GM10248 (cell line): ENCODE measurements at places on chromosomes 5 and 9.

GRCh38 chr5:149930749-149931574, 13.6 kb downstream of the PDE6A start:
- DNase-seq = no peak

DNA sequence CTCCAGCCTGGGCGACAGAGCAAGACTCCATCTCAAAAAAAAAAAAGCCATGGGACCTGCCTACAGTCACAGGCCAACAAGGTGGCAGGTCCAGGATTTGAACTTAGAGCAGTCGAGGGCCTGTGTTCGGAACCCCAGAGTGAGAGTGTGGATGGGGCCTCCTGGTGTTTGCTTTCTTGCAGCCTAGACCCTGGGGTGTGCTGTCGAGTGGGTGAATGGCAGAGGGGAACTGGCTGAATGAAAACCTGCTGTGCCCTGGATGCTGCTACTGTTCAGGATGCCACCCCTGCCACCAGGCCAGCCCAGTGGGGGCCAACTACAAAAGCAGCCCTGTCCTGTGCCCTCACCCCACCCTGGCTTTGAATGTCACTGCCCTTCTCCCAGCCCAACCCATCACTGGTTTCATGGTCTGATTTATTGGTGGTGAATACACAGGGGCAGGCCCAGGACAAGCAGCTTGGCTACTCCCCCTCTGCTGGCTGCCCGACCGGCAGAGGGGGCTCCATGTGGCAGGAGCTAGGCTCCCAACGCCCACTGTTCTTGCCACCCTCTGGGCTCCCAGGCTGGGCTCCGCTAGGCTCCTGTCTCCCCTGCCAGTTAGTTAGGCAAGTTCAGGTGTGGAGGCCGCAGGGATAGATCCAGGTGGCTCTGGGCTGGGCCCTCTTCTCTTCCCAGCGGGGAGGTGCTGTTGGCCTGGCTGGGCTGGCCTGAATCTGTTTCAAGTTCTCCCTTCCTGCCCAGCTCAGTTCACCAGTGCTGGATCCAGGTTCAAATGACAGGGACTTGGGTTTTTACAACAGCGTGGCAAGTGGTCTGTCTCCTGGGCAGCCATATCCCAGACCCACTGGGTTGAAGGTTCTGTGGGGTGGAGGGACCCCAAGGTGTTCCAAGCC, 12.2 kb downstream of the FPGS start:
- DNase-seq = no peak

GRCh38 chr5:139708877-139709581, 60.9 kb downstream of the CXXC5 start:
- peak; percentile 56 for DNase-seq

GRCh38 chr5:62310426-62311143, 4.6 kb downstream of the KIF2A start:
- DNase-seq = no peak

GRCh38 chr9:129007766-129008468, 20.2 kb downstream of the SH3GLB2 start:
- no peak for DNase-seq

DNA sequence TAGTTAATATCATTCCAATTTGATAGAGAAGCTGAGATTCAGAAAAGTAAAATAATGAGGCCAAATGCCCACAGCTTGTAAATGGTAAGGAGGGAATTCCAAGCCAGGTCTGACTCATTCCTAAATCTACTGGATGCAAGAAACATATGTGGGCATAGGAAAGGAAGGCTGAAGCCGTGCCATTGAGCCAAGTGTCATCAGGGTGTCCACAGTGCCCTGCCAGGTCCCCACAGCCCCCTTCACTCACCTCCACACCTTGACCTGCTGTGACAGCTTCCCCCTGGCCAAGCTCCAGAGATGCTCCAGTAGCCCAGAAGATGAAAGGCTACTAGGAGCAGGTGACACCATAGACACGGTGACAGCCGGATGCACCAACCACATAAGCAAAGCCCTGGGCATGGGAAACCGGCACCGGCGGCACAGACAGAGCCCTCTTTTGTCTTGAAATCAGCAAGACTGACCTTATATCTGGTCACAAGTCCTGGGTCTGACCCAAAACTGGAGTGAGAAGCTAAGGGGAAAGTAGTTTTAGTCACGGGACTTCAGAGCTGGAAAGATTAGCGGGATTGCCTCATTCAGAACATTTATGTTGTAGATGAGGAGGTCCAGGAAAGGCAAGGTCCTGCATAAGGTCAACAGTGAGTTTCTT, 20.1 kb upstream of the FAT2 start:
- DNase-seq = no peak

DNA sequence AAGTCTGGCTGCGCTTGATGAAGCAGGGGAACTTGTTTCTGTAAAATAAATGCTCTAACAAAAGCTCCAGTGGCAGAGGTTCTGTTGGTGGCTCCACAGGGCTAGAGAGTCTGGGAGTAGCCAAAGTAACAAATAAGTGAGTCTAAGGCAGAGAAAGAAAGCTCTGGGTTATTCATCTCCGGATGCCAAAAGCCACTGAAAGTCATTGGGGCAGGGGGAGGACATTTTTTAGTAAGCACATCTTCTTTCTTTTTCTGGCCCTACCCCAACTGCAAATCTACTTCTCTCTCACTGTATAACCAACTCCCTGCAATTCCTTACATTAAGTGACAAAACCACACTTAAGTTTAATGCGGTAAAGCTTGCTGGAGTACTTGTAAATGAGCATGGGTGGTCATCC, 141.6 kb downstream of the INSYN2B start:
- DNase-seq = peak; percentile 35
